Retina (tissue), 1 donor: ENCODE measurements at places on chromosomes 4 and X.

DNA sequence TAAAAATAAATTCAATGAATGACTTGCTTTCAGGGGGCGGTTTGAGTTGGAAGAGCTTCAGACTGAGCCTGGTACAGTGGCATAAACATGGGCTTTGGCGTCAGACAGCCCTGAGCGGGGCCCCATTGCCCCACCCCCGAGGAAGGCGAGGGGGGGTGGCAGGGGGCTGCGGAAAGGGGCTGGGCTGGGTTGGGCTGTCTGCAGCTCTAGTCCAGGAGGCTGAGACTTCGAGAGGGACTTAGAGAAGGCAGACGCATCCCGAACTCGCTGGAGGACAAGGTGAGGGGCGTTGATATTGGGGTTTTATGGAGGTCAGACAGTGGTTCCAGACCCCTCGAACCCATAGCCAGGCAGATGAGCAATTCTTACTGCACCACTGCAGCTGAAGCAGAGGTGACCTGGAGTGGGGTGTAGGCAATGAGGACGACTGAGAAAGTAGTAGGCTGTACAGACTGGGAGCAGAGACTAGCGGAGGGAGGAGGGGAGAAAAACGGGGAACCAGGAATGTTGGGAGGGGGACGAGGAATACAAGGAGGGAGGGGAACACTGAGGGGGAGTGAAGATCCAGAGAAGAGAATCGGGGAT, at the start of gene MAGED2:
TSS of gene MAGED2 (plus strand) at position 222 of the 585 bp plus-strand sequence. CDS start 1,587 bp downstream, outside the sequence.
- peak; percentile 65 for DNase-seq

DNA sequence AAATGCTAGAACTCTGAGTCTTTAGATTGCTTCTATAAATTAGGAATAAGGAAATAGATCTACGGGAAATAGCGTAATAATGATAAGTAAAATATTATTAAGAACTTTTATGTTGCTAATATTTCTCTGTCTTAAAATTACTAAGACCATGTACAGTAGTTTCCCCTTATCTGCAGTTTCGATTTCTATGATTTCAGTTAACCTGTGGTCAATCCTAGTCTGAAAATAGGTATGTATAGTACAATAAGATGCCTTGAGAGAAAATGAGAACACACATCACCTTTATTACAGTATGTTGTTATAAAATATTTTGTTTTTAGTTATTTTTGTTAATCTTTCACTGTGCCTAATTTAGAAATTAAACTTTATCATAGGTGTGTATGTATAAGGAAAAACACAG, 92.6 kb downstream of the CCSER1 start:
- no peak for DNase-seq

DNA sequence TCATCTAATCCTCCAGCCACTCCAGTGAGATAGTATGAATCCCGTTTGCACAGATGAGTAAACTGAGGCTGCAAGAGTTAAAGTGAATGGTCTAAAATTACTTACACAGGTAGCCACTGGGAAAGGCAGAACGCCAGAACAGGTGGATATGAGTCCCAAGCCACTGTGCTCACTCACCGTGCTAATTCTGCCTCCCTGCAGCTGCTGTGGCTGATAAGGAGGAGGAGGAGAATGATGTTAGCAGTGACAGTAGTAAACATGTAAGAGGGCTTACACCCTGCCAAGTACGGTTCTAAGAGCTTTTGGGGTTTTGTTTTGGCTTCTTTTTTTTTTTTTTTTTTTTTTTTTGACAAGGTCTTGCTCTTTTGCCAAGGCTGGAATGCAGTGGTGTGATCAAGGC, 90.5 kb upstream of the PRPS2 start:
- no peak for DNase-seq

DNA sequence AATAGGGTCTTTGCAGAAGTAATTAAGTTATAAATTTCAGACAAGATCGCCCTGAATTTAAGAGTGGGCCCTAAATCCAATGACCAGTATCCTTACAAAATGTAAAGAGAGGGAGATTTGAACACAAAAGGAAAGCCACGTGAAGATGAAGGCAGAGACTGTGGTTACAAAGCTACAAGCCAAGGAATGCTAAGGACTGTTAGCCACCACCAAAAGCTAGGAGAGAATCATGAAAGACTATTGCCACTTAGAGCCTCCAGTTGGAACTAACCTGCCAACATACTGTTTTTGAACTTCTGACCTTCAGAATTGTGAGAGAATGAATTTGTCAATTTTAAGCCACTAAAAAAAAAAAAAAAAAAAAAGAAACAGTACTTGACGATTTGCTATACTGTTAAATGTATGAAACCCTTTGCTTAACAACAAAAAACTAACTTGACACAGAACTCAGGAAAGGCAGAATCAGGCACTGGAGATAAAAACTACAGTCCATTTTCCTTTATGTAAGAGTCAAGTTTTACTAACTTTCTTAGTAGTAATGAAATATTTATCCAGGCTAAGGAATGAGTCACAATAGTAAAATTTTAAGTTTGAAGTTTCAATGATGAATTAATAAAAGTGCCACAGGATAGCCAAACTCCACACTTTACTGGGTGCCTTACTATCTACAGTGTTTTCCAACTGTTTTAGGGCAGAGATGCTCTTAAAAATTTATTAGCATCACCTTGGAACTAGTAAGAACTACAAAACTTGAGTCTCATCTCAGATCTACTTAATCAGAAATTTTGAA, 25.1 kb downstream of the DHX15 start:
- DNase-seq, result no peak
